ENCODE measurements at places on chromosomes 12 and 14.

DNA sequence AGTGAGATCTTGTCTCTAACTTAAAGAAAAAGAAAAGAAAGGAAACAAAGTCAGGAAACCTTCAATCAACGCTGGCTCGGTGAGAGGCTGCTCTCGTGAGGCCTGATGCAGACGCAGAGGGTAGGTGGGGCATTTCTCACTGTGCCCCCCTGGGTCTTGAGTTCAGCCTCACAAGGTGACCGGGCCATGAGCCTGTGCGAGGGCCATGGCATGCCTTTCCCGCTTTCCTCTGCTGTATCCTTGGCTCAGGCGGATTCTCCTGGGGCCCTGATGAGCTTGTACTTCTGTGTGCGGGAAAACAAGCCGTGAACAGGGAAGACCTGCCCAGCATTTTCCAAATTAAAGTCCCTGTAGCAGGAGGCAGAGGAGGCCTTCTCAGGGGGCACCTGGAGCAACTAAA is 20.2 kb downstream of the ADGRD1 start:
- DNase-seq, result no peak

DNA sequence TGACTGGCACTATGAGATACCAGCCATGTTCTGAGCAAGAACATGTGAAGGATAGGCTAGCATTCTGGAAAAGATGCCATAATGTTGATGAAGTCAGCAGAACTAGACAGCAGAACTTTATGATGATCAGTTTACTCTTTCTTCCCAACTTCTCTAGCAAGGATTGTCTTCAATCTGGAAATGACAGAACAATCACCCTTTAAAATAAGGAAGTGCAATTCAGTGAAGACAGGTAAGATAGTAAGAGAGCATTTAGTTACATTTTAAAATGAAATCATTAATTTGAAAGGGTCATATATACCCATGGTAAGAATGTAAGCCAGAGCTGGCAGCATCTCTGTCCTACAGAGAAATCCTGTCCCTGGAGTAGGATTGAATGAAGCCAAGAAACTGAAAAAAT is 66.0 kb upstream of the C12orf71 start:
- no peak for DNase-seq

GRCh38 chr12:120978296-120979219 is at the start of gene HNF1A:
TSS of gene HNF1A (plus strand) at chr12:120978543. CDS start at chr12:120978769, 226 bp downstream.
- DNase-seq, result no peak

GRCh38 chr12:77354766-77355362 is 289.5 kb upstream of the E2F7 start:
- no peak for DNase-seq

- DNase-seq, result no peak
Measured at GRCh38 chr14:104105071-104105821, 19.7 kb downstream of the ASPG start.

DNA sequence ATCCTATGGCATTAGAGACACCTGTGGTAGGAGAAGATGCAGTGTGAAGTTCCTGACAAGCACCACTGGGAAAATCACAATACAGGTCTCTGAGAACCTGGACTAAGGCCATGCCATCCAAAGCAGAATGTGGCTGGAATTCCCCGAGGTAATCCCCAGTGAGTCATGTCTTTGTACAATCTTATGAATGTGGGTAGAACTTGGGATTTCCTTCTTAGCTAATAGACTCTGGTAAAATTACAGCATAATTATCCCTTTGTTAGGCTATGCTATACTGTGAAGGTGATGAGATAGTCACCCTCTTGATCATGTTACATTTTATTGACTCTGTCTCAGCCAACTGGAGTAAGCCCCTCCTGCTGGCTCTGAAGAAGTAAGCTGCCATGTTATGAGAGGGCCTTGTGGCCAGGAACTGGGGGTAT is 224.3 kb upstream of the DCN start:
- DNase-seq, result no peak

DNA sequence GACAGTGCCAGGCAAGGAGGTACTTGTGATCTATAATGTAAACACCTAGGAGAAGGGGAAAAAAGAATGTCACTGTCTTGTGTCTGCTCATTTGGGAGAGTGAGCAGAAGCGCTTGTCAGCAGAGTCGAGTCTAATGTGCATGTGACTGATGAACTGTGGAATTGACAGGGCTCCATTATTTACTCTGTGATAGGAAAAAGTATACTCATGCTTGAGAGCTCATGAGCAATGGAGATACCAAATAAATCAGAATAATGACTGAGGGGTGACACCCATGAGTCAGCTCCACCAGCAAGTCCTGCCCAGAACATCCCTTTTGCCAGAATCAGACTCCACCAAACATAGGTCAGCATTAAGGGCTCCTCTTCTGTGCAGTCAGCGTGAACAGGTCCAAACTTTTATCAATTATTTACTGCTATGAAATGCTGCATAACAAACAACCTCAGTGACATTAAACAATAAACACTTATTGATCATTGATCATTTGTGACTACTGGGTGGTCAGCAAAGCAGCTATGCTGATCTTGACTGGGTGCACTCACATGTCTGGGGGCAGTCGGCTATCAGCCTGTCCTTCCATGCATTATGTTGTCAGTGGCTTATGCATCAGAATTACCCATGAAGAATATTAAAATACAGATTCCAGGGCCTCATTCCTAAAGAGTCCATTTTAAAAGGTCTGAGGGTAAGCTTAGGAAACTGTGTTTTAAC is 29.2 kb upstream of the WSCD2 start:
- no peak for DNase-seq

DNA sequence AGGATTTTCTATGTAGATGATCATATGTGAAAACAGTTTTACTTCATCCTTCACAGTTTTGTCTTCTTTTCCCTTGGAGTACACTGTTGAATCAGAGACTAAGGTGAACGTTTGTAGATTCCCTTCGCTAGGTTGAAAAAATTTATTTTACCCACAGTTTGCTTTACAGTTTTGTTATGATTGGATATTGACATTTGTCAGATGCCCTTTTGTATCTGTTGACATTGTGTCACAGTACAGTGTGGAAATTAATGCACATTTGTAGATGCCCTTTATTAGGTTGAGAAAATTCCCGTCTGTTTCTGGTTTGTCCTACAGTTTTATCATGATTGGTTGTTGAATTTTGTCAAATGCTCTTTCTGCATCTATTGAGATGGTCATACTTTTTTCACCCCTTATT is 13.3 kb downstream of the G2E3 start:
- no peak for DNase-seq

DNA sequence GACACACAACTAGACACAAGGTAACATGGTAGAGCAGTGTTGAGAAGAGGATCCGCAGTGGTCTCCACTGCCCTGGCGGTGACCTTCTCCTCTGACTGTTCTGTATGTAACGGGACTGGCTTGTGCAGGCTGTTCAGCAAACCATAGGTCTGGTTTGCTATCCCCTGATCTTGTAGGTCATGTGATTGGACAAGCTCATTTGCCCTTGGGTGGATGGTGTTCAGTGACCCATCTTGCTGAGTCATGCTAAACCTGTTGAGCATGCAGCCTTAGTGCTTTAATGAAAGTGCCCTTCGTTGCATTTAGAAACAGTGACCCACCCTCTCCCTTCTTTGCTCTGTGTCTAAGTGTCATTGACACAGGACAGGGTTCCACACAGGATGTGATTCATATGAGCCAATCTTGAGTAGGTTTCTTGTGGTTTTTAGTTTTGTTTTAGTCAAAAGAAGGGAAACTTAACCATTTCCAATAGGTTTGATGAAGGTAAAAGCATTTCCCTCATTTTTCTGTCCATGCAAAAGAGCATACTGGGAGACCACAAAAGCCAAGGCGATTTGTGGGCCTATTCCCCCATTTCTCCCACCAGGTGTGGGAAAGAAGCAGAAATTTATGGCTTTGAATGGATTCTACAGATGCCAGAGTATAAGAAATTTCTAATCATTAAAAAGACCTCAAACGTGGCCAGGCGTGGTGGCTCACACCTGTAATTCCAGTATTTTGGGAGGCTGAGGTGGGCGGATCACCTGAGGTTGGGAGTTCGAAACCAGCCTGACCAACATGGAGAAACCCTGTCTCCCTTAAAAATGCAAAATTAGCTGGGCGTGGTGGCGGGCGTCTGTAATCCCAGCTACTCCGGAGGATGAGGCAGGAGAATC is 32.6 kb upstream of the HIF1A start:
- DNase-seq, result no peak

DNA sequence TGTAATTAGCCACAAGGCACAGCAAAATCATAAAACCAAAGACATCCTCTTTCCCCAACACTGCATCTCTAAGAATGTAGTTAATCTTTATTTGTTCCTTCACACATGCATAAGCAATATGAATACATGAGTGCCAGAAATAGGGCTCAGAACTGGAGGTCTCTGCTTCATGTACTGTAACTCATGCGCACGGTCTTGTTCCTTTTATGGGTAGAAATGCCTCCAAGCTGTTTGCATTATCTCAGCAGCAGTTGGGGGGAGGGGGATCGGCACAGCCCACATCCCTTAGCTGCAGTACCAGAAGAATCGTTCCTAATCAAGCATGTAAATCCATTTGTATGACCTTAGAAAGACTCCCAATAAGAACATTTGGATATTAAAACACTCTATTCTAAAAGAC is 20.0 kb downstream of the RHOJ start:
- DNase-seq, result no peak

DNA sequence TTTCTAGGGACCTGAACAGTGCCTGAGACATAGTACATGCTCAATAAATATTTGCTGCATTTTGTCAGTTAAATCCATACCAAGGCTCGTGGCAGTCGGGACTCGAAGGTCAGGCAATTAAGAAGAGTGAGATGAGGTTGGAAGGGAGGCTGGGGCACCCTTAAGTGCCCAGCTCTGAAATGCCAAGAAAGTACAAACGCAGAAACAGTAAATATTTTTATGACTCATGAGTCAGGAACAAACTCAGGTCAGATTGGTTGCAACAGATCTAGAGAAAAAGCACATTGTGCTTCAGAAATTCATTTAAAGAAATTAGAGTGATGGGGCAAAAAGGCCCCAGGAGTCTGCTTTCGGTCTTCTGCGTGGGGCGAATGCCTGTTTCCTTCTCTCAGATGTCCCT is 83.0 kb upstream of the FZD10 start:
- no peak for DNase-seq

- no peak for DNase-seq
Measured at GRCh38 chr12:34016361-34016760, 5.9 kb upstream of the ALG10 start.

DNA sequence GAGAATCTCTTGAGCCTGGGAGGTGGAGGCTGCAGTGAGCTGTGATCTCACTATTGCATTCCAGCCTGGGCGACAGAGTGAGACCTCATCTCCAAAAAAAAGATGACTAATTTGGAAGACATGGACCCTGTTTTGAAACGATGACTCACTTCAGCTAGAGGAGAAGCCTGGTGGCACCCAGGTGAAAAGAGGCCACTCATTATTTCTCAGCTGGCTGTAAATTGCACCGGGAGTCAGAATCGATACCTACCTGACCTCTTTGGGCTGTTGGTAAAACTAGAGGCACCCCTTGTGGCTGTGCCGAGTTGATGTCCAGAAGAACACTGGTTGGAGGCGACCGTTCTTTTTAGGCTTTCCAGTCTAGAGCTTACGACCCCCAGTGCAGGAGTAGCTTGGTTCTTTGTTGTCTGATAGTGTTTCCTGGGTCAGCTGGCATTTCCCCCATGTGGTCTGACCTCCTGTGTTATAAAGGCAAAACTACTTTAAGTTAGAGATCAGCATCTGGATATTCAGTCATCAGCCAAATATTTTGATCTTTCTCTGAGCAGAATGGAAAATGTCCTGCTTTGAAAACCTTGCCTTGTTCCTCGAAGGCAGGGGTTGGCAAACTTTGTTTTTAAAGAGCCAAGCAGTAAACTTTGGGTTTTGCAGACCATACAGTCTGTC is 93.2 kb downstream of the CHST11 start:
- DNase-seq, result no peak

- DNase-seq, result no peak
Measured at GRCh38 chr12:132723015-132723763, 12.5 kb downstream of the PGAM5 start.

- DNase-seq, result no peak
Measured at GRCh38 chr12:104090685-104091084, 26.4 kb downstream of the HCFC2 start.

DNA sequence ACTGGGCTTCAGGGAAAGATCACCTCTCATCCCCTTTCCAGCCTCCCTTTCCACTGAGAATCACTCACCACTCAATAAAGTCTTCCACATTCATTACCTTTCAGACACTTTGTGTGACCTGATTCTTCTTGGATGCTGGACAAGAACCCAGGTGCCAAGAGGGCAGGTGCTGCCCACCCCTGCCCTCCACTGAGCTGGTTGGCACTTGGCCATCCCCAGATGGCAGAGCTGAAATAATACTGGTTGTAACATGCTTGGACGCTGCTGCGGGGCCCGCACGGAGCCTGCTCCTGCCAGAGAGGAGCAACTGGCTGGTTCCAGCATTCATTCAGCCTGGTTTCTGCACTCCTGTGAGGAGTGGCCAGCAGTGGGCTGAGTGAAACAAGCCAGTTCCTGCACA is 386.7 kb upstream of the CCDC196 start:
- no peak for DNase-seq
